Bronchial smooth muscle cell (primary cell): ENCODE measurements at places on chromosomes 2 and 18. TPM values are rescaled to one million over a fixed set of nuclear protein-coding genes. Genes with fewer than 3 reads are reported as not detected.

The RSAD2 gene
- under 0.01 and 0.47 TPM in 2 replicates for total RNA-seq

The CFAP210 gene
- 0.17 TPM in 1 of 2 replicates, not detected in the other for total RNA-seq

The NPPC gene
- 0.16 TPM in 1 of 2 replicates, not detected in the other for total RNA-seq

The RFX8 gene
- total RNA-seq = 7.3 and 10.4 TPM in 2 replicates

The NT5DC4 gene
- not detected in 2 replicates for total RNA-seq
